ENCODE measurements at places on chromosomes 11 and 22. TPM values are rescaled to one million over a fixed set of nuclear protein-coding genes. Genes with fewer than 3 reads are reported as not detected.

DNA sequence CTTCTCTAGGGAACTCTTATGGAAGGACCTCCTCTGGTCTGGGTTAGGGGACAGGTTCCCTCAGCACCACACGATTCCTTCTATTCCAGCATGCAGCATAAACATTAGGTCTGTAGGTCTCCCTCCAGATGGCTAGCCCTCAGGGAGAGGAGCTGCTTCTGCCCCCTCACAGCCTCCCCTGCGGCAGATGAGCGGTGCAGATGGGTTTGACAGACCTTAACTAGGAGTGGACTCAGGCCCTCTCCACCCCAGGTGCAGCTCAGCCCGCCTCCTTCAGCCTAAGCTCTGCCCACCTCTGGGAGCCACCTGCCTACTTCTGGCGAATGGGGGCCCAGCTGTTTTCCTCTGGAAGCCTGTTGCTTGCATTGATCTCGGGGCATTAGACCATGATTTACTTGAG is 55.7 kb upstream of the EIF3D start:
- H3K36me3 ChIP-seq = no peaks in the 10 kb centered on the region
- no peaks in the 10 kb centered on the region for H3K4me1 ChIP-seq
- no peak for DNase-seq
- H3K27ac ChIP-seq = no peak overlapping the region

DNA sequence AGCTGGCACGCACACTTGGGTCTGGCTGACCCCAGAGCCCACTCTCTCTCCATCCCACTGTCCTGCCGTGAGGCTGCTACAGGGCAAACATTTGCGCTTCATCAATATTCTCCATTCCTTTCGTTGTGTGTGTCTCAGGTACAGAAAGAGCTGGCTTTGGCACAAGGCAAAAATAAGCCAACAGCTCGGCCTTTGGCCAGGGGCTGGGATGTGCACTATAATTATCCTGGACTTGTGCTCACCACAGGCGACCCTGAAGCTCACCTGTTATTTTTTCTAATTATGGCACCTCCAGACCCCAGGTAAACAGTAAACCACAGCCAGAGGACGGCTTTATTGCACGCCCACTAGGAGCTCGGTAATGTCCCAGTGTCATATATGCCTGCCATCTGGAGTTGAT is 10.9 kb downstream of the ZMAT5 start:
- H3K4me1 ChIP-seq = peaks cover 7% of the 10 kb centered on the region
- H3K27ac ChIP-seq = no peak overlapping the region
- peaks cover 2% of the 10 kb centered on the region for H3K36me3 ChIP-seq
- no peaks in the 10 kb centered on the region for H3K27me3 ChIP-seq
- no peak overlapping the region for H3K4me3 ChIP-seq

- H3K27ac ChIP-seq = peak overlapping the region; percentile 69
- peaks cover 6% of the 10 kb centered on the region for H3K4me1 ChIP-seq
- H3K27me3 ChIP-seq = peaks cover 41% of the 10 kb centered on the region
- H3K36me3 ChIP-seq = no peaks in the 10 kb centered on the region
- peak overlapping the region; percentile 86 for H3K4me3 ChIP-seq
Measured at GRCh38 chr11:17014833-17015626, 816 bp upstream of the PLEKHA7 start.

GRCh38 chr22:32258791-32259190 is 3.6 kb upstream of the SLC5A4 start:
- no peak overlapping the region for H3K4me3 ChIP-seq
- H3K4me1 ChIP-seq = no peaks in the 10 kb centered on the region
- H3K36me3 ChIP-seq = no peaks in the 10 kb centered on the region
- H3K27ac ChIP-seq = no peak overlapping the region
- no peak for DNase-seq
- H3K27me3 ChIP-seq = peaks cover 11% of the 10 kb centered on the region

GRCh38 chr22:27719036-27719347 is 82.6 kb downstream of the MN1 start:
- no peaks in the 10 kb centered on the region for H3K4me1 ChIP-seq
- H3K27me3 ChIP-seq = no peaks in the 10 kb centered on the region
- no peak overlapping the region for H3K27ac ChIP-seq
- no peak overlapping the region for H3K4me3 ChIP-seq
- DNase-seq = no peak

- H3K27ac ChIP-seq = no peak overlapping the region
- H3K4me1 ChIP-seq = peaks cover 40% of the 10 kb centered on the region
- H3K36me3 ChIP-seq = peaks cover 5% of the 10 kb centered on the region
- peak overlapping the region; percentile 77 for H3K4me3 ChIP-seq
- H3K27me3 ChIP-seq = peaks cover 9% of the 10 kb centered on the region
Measured at GRCh38 chr22:24424001-24424900, 3.1 kb upstream of the ADORA2A start.

DNA sequence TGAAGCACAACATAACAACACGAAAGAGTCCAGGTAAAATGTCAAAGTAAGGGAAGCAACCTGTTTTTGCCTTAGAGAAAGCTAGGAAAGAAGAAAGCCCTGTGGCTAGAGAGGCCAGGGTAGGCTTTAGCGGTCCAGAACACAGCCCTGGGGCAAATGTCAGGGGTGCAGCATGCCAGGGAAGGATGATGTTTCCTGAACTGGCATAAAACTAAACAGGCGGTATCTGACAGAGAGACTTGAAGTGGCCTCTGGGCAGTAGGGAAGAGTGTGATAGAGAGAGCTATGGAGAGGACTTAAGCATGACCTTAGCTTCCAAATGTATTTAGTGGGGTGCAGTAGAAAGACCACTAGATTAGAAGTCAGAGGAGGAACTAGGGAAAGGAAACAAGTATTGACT is 103.5 kb downstream of the KCNC1 start:
- no peaks in the 10 kb centered on the region for H3K36me3 ChIP-seq
- H3K4me3 ChIP-seq = no peak overlapping the region
- H3K27ac ChIP-seq = no peak overlapping the region
- no peak for DNase-seq

DNA sequence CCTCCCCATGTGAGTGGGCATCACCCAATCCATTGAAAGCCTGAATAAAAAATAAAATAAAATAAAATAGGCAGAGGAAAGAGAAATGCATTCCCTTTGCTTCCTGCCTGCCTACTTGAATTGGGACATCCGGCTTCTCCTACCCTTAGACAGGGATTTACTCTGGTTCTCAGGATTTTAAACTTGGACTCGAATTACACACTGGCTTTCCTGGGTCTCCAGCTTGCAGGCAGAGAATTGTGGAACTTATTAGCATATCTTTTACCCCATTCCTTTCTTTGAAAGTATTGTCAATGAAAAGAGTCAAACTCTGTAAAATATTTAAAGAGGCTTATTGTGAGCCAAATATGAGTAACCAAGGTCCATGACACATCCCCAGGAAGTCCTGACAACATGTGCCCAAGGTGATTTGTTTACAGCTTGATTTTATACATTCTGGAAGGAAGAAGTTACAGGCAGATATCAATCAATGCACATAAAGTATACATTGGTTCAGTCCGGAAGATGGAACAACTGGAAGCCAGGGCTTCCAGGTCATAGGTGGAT is 78.4 kb upstream of the CCDC90B start:
- no peaks in the 10 kb centered on the region for H3K36me3 ChIP-seq
- no peaks in the 10 kb centered on the region for H3K27me3 ChIP-seq
- no peak for DNase-seq
- no peaks in the 10 kb centered on the region for H3K4me1 ChIP-seq

DNA sequence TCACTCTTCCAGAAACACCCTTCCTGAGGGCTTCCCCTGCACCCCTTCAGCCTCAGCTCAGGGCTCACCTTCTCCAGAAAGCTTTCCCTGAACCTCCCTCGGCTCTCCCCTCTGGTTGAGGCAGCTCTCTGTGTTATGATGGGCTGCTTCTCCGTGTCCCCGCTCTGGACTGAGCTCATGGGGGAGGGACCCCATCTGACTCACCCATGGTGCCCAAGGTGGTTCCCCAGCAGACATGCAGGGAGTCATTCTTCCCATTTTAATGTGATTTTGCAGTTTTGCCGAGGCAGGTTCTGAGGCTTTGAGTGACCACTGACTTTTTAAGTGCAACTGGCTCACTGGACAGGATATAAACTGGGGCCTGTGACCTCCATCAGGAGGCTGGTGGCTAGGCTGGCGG is 495.1 kb downstream of the TBC1D22A start:
- no peaks in the 10 kb centered on the region for H3K27me3 ChIP-seq
- H3K36me3 ChIP-seq = no peaks in the 10 kb centered on the region
- DNase-seq = no peak
- no peak overlapping the region for H3K4me3 ChIP-seq
- no peaks in the 10 kb centered on the region for H3K4me1 ChIP-seq

DNA sequence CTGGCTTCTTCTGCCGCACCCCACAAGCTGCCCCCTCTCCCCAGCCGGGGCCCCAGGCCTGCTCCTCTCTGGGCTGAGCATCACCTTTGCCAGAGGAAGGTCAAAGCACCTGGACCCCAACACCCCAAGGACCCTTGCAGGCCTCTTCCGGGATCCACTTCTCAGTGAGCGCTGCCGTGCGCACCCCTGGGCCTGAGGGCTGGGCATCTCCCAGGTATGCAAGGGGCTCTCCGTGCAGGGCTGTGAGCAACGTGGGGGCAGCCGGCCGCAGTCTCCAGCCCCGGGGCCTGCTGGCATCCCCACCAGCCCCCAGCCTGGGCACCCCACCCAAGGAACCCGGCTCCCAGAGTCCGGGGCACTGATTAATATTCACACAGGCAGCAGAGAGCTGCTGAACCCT is 64.0 kb downstream of the BRD1 start:
- H3K4me1 ChIP-seq = peaks cover 20% of the 10 kb centered on the region
- no peaks in the 10 kb centered on the region for H3K36me3 ChIP-seq
- H3K4me3 ChIP-seq = no peak overlapping the region
- DNase-seq = no peak
- H3K27ac ChIP-seq = no peak overlapping the region

- peaks cover 62% of the 10 kb centered on the region for H3K36me3 ChIP-seq
- H3K4me3 ChIP-seq = no peak overlapping the region
- no peak for DNase-seq
- H3K27ac ChIP-seq = no peak overlapping the region
- peaks cover 33% of the 10 kb centered on the region for H3K4me1 ChIP-seq
Measured at GRCh38 chr22:44129619-44129976, 51.1 kb upstream of the PARVG start.

DNA sequence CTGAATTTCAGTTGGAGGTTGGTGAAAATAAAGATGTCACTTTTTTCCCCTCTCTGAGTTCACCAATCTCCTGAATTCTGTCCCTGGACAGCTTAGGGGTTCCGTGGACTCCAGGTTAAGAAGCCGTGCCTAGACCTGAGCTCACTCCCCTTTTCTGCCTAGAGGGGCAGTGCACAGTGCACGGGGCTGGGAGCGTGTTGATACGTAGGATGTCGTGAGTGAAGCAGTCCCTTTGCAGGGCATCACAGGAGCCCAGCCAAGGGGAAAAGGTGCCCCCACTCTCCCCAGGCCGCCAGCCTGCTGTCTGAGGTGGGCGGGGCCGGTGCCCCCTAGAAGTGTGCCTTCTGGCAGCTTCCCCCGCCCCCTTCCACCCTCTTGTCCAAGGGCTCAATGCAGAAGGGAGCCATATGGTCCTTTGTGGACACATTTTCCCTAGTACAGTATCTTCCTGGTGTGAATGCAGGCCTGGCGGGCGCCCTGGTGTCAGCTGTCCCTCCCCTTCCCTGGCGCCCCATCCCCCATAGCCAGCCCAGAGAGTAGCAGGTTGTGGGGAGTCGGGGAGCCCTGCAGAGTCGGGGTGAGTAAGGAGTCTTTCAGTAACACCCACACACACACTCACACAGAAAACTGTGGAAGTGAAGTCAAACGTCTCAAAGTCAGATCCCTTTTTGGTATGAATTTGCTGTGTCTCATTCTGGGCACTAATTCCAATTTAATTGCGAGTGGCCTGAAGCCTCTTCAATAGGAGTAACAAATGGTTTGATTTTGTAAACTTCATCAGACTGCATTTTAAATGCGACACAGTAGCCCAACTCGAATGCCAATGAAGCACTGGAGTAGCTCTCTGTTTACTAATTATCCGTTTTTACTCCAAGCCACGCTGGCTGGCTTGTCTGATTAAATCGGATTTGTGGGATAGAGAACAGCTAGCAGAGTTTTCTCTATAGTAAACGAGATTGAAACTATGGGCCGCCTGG is 67.5 kb upstream of the NNMT start:
- H3K36me3 ChIP-seq = no peaks in the 10 kb centered on the region
- DNase-seq = no peak
- H3K4me3 ChIP-seq = no peak overlapping the region
- peaks cover 30% of the 10 kb centered on the region for H3K27me3 ChIP-seq
- no peak overlapping the region for H3K27ac ChIP-seq

- no peaks in the 10 kb centered on the region for H3K4me1 ChIP-seq
- no peaks in the 10 kb centered on the region for H3K36me3 ChIP-seq
- H3K4me3 ChIP-seq = no peak overlapping the region
Measured at GRCh38 chr11:123139206-123139605, 55.8 kb downstream of the CLMP start.

GRCh38 chr11:118889797-118890196 is 6.1 kb downstream of the CXCR5 start:
- H3K27me3 ChIP-seq = no peaks in the 10 kb centered on the region
- peaks cover 44% of the 10 kb centered on the region for H3K4me1 ChIP-seq
- DNase-seq = no peak
- no peak overlapping the region for H3K4me3 ChIP-seq

DNA sequence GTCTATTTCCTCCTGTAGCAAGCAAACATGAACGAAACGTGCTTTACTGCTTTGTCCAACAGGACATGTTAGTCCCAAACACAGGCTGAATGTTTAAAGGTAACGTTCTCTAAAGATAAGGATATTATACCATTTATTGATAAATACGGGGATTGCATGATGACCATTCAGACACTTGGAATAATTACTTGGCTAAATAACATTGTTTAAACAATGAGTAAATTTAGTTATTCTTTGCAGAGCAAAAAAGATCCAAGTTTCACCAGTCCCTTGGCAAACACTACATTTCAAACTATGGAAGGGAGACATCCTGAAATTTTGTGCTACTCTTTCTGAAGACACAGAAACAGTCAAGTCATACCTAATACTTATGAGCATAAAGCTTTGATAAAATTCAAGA is 88.0 kb downstream of the ZNF280B start:
- no peak overlapping the region for H3K4me3 ChIP-seq
- peaks cover 19% of the 10 kb centered on the region for H3K27me3 ChIP-seq
- H3K27ac ChIP-seq = no peak overlapping the region
- no peak for DNase-seq

GRCh38 chr22:46747646-46748045 is 9.6 kb upstream of the CERK start:
- H3K36me3 ChIP-seq = peaks cover 4% of the 10 kb centered on the region
- peaks cover 19% of the 10 kb centered on the region for H3K4me1 ChIP-seq
- no peaks in the 10 kb centered on the region for H3K27me3 ChIP-seq
- H3K27ac ChIP-seq = no peak overlapping the region

GRCh38 chr22:28922540-28923244 is 39.3 kb downstream of the ZNRF3 start:
- DNase-seq = no peak
- H3K4me1 ChIP-seq = no peaks in the 10 kb centered on the region
- H3K27me3 ChIP-seq = peaks cover 61% of the 10 kb centered on the region
- no peak overlapping the region for H3K27ac ChIP-seq
- H3K4me3 ChIP-seq = no peak overlapping the region

Gene PANX2
- 2.4 TPM for total RNA-seq

Gene ANKRD49
- 20.7 TPM for total RNA-seq

Gene SYT12
- not detected for total RNA-seq

Gene RAPSN
- total RNA-seq = 0.18 TPM

Gene EMID1
- 0.23 TPM for total RNA-seq

Gene OR4C46
- not detected for total RNA-seq

Gene CRYAB
- total RNA-seq = not detected

Gene FBXO3
- total RNA-seq = 13.9 TPM

Gene CFAP300
- total RNA-seq = not detected

Measured in activated T-helper 2 cell treated with anti-CD3 and anti-CD28 coated beads, Interferon-gamma antibody, Interleukin-2, Interleukin-4, amounts not matched to agents 10 μg/mL and 5 μg/mL and 100 μg/mL, durations not matched to agents 14 hours and 24 hours and 36 hours (primary cell).